Activated T-cell treated with anti-CD3 and anti-CD28 coated beads for 48 hours (primary cell): ENCODE measurements at places on chromosomes 2 and 18.

- no peak for DNase-seq
These were observed 146.1 kb downstream of the ERBB4 start for GRCh38 chr2:212392544-212392943.

- no peak for DNase-seq
These were observed 202.1 kb upstream of the REV1 start for GRCh38 chr2:99691926-99692325.

DNA sequence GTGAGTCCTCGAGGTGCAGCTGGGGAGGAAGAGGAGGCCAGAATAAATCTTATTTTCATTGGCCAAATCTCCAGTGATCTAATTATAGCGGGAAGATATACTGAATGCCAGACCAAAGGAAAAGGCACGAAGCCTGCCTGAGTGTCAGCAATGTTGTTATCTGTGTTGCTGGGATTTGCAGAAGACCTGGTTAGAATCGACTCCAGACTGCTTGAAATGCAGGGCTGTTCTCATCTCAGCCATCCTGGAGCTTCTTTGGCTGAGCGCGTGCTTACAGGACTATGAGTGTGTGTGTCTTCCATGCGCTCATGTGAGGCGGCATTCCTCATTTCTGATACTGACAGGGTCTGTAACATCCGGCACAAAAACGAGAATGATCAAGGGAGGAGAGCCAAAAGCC, 81.2 kb downstream of the TSN start:
- no peak for DNase-seq

- no peak for DNase-seq
These were observed 1.7 kb upstream of the PRKD3 start for GRCh38 chr2:37326285-37326684.

GRCh38 chr18:32284284-32284683, 94.4 kb downstream of the MEP1B start:
- DNase-seq = no peak

GRCh38 chr2:79782576-79783452, 270.0 kb downstream of the CTNNA2 start:
- no peak for DNase-seq

DNA sequence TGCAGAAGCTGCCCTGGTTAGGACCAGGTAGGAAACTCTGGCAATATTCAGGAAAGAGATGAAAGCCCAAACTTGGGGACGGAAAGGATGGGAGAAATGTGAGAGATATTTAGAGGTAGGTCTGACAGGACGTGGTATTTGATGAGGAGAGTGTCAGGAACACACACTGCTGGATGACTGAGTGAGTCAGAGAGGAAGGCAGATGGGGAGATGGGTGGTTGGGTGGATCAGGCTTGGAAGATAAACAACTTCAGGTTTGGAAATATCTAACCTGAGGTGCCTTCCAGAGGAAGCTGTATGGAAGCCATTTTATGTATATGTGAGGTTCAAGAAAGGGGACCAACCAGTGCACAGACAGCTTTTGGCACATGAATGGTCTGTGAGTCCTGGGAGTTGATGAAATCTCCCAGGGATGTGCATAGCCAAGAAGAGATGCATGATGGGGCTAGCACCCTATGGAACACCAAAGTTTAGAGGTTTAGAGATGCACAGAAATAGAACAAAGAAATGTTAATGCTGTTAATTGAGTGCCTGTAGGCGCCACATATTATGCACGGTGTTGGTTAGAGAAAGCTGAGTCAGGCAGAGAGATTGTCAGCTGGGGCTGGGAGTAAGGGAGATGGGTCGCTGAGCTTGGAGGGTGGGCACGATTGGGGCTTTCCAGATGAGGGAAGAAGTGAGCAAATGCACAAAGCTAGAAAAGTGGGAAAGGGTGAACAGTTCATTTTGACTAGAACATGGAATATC, 101.0 kb downstream of the VIT start:
- DNase-seq = no peak

GRCh38 chr2:233037078-233037477, 4.6 kb downstream of the NEU2 start:
- DNase-seq = no peak

GRCh38 chr2:143051465-143051864, 77.8 kb upstream of the ARHGAP15 start:
- DNase-seq = no peak

- DNase-seq = no peak
These were observed 182.6 kb downstream of the ZNF804A start for GRCh38 chr2:184780944-184781343.

DNA sequence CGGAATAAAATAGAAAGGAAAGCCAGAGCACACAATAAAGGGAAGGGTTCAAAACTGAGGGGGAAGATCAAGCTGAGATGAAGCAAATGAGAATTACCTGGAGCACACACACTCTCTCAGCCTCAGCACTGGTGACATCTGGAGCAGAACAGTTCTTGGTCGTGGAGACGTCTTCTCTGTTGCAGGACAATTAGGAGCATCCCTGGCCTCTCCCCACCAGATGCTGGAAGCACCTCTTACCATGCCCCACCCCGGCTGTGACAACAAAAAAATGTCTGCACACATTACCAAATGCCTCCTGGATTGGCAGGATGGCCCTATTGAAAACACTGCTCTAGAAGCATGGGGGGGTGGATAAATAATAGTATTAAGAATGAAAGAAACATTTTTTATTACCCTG, 43.6 kb upstream of the MAP3K20 start:
- DNase-seq = no peak

- DNase-seq = no peak
These were observed 232.2 kb downstream of the THSD7B start for GRCh38 chr2:136997557-136997956.

DNA sequence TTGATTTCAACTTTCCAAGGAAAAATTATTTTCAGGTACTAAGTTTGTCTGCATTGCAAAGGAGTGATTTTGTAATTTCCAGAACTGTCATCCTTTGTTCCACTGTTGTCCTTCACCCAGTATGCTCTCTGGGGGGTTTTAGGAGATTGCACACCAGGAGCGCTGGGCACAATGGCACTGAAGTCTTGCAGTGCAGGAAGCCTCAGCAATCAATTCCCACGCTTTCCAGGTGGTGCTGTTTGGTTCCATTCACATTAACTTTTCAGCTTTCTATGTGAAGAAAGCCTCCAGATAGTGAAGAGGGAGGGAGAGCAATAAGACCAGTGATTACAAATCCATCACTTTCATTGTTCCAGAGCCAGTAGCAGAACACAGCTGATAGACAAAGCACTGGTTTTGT, 344.0 kb upstream of the VWC2L start:
- no peak for DNase-seq

DNA sequence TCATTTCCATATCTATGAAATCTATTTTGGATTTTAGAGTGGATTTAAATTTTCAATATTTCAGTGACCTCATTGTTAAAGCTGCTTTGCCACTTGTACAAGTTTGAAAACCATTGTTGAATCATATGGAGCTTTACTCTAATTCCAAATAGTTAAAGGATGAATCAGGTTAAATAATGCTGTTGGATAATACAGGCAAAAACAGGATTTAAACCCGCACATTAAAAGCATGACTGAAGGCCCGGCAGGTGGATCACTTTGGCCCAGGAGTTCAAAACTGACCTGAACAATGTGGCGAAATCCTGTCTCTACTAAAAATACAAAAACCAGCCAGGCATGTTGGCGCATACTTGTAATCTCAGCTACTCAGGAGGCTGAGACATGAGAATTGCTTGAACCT, 68.3 kb downstream of the RIF1 start:
- DNase-seq = no peak
